ENCODE measurements at places on chromosomes 16 and 17.

DNA sequence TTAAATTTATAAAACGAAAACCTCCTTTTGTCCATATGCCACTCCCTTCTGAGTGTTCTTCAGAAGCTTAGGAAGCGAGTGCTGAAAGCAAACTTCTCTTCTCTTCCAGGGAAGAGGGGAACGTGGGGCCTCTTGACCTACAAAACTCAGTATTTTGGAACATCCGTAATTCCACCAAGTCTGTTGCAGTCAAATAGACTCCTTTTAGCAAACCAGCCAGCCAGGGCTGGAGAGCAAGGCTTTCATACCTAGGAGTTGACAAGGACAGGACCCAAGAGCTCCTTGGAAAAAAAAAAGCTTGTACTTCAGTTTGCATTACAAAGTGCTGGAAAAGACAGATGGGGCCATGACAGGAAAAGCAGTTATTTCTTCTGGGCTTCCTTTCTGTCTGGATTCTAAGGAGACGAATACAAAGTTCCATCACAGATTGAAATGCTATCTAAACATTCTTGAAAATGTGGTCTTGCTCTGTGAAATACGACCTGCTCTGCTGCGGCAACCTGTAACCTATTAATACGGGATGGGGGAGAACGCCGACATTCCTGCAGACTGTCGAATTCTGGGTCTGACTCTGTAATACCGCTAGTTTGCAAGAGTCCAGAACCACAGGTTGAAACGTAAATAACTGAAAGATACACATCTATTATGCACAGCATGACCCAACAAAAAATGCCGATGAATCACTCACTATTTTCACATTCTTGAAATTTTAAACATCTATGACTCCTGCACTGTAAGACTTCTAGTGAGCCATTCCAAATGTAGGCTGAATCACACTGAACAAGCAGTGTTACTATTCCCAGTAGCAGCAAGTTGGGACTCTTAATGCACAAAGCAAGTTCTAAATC, 20.6 kb downstream of the VPS53 start:
- no peak for DNase-seq

DNA sequence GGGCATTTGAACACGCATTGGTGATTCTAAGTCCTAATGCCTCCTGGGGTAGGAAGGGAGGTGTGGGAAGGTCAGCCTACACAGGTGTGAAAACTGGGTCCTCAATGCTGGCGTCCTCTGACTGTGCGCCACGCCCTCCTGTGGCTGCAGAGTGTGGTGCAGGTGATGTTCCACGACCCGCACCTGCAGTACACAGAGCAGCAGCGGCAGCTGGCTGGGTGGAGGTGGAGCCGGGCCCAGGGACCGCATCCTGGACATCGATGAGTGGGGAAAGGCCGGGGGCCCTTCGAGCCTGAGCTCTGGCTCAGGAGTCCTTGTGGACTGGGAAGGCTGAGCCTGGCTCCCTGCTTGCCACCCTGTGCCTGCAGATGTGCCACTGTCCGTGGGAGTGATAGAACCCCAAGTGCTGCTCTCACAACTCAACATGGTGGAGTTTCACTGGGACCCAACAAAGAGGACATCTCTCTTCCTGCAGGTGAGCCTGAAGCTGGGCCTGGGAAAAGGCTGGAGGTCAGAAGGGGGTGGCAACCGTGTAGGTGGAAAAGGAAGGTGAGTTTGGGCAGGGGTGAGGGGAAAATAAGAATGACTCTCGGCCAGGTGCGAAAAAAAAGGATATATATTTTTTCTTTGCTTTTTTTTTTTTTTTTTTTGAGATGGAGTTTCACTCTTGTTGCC, 14.0 kb upstream of the STAC2 start:
- peak; percentile 84 for DNase-seq

DNA sequence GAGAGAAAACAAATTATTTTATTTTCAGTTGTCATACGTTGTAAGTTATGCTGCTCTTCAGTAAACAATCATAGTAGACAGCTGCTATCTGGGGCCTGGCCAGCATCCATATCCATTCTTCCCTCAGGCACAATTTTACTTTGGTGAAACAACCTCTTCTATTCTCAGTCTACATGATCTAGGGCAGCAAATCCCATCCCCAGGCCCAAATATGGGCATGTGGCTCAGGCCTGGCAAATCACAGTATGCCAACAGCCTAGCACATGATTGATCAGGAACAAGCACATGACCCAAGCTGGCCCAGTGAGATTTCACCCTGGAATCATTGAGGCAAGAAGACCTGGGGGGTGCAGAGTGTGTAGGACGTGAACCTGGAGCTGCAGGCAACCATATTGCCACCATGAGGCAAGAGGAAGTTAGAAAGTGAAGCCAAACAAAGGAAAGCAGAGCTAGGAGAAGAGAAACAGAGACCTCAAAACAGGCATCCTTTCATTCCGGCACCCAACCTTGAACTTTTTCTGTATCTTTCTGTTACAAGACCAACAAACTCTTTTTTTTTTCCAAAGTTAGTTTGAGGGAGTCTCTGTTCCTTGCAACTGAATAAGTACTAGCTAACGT, 10.3 kb upstream of the ABCC12 start:
- no peak for DNase-seq

DNA sequence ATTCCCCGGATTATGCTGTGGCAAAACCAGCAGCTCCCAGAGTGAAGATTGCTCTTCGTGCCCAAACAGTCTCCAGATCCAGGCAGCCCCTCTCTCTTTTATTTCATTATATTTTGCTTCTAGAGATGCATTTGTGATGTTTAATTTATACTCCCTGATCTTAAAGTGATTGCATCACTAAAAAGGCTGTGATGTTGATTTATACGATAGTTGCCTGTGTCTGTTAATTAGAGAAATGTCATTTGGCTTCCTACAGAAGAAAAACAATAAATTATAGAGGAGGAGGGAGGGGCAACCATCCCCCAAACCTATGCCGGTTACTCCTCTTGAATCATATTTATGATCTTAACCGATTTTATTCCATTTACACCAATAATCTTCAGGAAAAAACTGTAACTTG, 615.3 kb downstream of the TOX3 start:
- no peak for DNase-seq

- no peak for DNase-seq
These were observed 59.2 kb upstream of the ZNF750 start for GRCh38 chr17:82898976-82899514.

DNA sequence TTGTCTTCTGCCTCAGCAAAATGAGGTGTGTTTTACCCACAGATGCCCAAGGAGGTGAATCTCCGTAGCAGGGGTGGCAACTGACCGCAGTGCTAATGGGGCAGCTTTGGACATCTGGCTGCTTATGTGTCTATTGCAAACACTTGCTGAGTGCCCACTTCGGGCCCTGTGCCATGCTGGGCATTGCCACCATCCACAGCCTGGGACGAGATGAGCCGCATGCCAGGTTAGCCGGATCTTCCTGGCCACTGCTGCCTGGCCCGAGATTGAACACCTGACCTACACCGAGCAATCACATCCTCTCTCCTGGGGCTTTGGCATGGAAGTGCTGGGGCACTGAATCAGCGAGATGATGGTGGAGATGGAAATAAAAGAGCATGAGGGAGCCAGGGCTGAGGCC, 238.7 kb downstream of the GSG1L start:
- DNase-seq = no peak

DNA sequence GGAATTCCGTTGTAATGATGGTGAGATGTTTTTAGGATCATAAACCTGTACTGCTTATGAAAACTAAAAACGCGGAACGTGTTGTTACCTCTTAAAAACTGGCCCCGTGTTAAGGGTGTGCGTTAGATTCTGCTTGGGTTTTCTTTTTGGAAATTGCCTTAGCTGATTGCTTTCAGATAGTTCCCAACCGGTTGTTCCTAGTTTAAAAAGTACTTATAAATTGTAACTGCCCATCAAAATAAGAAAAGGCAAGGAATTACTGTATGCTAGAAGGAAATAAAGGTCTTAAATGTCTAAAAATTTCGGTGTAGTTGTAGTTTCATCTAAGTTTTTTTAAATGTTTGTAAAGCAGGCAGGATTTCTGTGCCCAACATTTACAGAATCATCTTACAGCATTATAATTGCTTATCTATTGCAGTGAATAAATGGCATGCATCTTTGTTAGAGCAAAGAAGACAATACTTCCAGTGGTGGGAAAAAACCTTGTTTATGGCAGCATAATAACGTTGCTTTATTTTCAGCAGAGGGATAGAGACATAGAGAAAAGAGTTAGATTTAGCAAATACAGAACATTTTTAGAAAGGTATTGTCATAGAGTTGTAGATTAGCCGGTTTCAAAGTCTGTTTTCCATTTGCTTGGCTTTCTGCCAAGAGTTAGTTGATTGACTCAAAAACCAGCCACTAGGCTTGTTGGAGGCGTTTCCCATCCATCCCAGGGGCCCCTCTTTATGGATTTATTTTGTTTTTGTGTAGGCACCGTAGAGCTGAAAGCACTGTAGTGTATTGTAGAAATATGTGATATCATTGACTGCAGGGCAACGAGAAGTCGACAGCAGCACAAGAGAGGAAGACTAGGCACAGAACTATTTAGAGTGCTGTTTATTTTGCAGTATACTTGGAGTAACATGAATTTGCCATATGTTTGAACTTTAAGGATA, 1.7 kb downstream of the PPM1D start:
- DNase-seq = peak; percentile 72

GRCh38 chr17:67493812-67494211, 116.7 kb downstream of the PITPNC1 start:
- no peak for DNase-seq

DNA sequence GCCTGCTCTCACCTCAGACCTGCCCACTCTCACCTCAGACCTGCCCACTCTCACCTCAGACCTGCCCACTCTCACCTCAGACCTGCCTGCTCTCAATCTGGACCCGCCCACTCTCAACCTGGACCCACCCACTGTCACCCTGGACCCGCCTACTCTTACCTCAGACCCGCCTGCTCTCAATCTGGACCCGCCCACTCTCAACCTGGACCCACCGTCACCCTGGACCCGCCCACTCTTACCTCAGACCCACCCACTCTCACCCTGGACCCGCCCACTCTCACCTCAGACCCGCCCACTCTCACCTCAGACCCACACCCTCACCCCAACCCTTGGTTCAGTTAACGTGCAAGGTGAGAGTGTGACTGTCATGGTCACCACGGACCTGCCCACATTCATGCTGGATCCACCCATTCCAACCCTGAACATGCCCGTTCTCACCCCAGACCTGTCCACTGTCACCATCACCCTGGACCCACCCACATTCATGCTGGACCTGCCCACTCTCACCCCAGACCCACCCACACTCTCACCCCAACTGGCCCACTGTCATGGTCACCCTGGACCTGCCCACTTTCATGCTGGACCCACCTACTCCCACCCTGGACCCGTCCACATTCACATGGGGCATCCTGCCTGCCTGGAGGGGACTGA, 31.2 kb upstream of the ENPP7 start:
- no peak for DNase-seq

DNA sequence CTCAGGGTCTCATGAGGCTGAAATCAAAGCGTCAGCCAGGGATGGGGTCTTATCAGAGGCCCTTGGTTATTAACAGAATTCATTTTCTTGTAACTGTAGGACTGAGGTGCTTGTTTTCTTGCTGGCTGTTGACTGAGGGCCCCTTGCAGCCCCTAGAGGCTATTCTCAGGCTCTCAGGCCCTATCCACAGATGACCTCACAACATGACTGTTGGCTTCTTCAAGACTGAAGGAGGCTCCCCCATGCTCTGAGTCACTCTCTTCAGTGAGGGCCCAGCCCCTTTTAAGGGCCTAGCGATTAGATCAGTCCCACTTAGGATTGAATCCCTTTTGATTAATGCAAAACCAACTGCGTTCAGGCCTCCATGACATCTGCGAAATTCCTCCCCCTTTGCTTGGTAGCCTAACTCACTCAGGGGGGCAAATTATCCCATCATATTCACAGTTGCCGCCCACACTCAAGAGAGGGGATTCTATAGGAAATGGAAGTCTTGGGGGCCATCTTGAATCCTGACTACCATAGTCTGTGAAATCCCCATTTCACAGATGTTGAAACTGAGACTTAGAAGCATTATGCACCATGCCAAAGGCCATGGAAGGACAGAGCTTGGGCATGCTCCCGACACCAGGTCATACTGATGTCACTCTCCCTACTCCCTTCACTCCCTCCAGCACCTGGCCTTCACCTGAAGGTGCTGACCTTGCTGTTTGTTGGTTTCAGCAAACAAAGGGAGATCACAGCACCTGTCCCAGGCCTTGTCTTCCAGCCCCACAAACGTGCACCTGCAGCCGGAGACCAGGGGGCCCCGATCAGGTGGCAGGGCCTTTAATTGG, 592.3 kb downstream of the MAF start:
- no peak for DNase-seq

- no peak for DNase-seq
These were observed 140.6 kb downstream of the CDK5R1 start for GRCh38 chr17:32627239-32627996.

DNA sequence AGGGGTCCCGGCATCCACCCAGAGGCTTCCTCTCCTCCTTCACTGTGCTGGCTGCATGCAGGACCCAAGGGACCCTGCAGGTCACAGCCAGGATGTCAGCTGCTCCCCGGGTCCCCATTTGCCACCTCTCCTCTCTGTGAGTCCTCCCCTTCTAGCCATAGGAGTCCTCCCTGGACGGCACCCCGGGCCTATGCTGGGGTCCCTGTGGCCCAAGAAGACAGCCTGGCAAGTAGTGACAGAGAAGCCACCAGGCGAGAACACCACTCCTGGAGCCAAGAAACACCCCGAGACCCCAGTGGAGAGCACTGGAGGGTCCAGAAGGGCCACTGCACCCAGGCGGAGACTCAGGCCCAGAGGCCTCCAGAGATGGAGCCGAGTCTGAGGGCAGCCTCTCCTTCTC, 44.1 kb downstream of the LMF1 start:
- no peak for DNase-seq

DNA sequence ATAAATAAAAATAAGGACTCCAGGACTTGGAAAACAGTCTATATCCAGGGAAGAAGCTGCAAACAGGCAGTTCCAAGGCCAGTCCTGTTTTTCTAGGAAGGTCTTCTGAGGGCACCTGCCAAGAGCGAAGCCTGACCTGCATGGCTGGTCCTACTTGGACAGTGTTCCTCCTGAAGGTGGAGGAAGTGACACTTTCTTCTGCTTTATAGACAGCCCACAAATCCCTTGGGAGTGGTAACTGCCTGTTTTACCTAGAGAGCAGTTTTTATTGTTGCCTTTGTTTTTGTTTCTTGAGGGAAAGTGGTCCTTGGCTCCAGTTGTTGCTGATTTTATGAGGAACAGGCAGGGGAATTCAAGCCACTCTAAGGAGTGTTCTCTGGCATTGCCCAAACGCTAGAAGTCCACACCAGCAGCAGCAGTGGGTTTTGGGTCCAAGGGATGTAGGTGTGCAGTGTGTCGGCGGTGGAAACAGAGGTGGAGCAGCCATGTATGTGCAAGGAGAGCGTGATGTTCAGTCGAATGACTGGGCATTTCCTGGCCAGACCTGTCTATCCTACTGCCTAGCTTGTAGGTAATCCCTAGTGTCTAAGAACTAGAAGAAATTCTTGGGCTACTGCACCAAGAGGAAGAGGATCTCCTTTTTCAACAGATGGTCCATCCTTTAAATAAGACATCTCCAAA, 35.3 kb downstream of the LDHD start:
- DNase-seq = no peak

GRCh38 chr17:47708312-47708863, 14.4 kb downstream of the TBKBP1 start:
- DNase-seq = no peak

GRCh38 chr17:45756266-45756991, 27.7 kb upstream of the CRHR1 start:
- no peak for DNase-seq

All from activated CD8-positive, alpha-beta memory T cell treated with anti-CD3 and anti-CD28 coated beads for 24 hours (primary cell).